ENCODE measurements at places on chromosomes 2 and 18.
A peak's percentile ranks its signal among the peaks of the same experiment; 100 is the strongest.

GRCh38 chr2:198385856-198386255 is 581.5 kb downstream of the PLCL1 start:
- no peak for DNase-seq

GRCh38 chr2:158659483-158659882 is 135.6 kb upstream of the DAPL1 start:
- no peak for DNase-seq

DNA sequence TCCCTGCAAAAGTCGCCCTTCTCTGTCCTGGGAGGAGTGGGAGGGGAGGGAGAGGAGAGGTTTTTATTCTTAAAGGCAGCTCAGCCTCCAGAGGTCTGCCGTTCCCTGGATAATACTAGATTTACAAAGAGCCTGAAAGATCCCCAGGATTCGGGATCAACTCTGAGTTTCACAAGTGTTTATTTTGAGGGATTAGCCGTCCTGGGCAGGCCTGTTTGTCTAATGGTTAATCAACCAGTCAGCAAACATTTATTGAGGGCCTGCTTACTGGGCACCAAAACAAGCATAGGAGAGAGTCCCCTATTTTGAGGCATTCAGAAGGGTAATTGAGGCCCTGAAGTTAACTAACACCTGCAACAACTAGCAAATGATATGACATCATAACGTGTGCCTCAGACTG is 152.6 kb upstream of the SLC1A4 start:
- no peak for DNase-seq

DNA sequence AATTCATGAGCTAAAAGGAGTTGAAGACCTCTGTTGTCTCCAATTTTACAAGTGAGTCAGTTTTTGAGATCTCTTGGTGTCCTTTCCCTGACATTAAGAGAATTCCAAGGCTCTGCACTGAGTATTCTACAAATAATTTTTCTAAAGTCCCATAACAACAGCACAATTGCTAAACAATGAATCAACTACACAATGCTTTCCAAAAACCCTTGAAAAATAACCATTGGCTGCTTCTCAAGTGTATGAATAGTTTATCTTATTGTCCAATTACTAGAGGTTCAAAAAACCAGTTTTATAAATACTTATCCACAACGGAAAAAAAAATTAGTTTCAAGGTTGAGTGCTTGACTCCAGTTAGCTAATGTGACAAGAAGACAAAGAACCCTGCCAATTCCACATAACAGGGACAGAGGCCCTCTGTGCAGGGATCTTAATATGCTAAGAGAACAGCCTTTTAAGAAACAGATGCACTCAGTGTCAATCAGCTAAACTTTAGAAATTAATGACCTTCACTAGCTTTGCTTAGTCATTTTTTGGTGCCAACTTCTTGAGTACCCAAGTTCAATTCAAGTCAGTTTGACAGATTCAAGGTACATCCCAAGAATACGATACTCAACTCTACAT is 266.6 kb upstream of the CYP26B1 start:
- no peak for DNase-seq

DNA sequence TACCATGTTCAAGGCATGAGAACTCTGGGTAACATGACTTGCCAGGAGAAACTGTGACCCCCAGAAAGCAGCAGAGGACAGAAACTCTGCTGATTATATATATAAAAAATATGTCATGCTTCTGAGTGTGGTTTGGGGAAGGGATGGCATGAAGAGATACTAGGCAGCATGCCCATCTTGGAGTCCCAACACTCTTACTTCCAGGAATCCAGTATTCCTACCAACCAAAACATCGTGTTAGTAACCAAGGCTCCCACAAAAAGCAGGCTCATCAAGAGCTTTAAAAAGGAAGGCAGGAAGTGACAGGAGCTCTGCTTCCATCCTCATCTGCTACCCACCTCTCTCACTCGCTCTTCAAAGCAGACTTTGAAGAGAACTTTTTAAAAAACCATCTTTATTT is 31.6 kb upstream of the TWIST2 start:
- DNase-seq: no peak

GRCh38 chr2:159905926-159906714 is 108.1 kb upstream of the CD302 start:
- no peak for DNase-seq

DNA sequence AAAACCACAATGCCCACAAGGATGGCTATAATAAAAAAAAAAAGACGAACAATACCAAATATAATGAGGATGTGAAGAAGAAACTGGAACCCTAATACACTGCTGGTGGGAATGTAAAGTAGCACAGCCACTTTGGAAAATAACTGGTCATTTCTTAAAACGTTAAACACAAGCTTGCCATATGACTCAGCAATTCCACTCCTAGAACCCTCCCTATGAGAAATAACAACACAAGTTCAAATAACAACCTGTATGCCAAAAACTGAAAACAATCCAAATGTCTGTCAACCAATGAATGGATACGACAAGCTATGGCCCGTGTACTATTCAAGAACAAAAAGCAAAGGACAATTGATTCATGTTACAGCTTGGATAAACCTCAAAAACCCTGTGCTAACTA is 7.0 kb upstream of the ALPK2 start:
- no peak for DNase-seq

DNA sequence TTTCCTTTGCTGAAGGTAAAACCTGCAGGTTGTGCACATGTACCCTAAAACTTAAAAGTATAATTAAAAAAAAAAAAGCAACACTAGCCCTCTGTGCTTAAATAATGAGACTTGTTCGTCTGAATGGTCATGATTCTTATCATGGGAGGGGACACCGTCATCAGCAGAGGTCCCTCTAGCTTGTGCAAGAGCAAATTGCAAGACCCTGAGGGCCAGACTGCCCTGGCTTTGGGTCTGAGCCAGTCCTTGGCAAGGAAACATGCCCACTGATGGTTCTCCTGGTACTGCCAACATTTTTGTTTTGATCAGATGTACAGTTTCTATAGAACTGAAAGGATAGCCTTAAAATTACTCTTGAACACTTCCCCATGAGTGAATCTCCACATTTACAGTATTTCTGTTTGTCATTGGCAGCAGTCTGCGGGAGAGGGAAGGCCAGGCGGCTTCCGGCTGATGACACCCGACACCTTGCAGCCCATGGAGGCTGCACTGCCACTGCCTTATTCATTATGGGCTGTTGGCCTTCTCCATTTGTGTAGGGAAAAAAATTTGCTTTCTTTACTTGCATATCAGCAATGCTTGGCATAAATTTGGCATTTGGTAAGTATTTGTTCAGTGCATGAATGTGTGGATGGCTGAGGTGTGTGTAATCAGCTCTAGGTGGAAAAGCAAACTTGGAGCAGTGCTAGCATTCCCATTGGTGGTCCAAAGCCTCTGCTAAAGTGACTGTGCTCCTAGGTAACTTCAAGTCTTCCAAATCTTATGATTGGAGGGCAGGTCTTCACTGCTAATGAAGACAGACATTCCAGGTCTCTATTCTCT is 161.6 kb upstream of the ALKAL2 start:
- no peak for DNase-seq

- DNase-seq: no peak
Measured at GRCh38 chr2:226190479-226191252, 609.0 kb downstream of the IRS1 start.

DNA sequence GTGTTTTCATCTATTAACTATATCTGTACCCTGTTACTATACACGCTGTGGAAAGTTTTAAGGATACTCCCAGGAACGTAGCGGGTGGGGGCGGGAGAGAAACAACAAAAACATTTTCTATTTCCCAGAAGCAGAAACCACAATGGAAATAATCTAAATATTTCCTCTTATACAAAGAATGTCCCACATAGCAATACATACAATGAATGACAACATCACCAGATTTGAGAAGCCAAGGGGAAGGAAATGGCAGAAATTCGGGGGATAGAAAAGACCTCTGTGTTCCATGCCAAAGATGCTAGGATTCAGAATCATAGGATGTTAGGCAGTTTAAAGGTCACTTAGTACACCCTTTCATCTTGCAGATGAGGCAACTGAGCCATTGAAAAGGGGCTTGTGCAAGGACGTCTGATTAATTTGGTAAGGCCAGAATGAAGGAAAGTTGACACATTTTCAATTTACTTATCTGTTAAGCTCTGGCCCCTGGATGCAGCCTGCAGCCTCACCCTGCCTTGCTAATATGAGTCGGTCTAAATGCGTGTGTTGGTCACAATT is 41.1 kb upstream of the SCYGR1 start:
- DNase-seq: no peak

DNA sequence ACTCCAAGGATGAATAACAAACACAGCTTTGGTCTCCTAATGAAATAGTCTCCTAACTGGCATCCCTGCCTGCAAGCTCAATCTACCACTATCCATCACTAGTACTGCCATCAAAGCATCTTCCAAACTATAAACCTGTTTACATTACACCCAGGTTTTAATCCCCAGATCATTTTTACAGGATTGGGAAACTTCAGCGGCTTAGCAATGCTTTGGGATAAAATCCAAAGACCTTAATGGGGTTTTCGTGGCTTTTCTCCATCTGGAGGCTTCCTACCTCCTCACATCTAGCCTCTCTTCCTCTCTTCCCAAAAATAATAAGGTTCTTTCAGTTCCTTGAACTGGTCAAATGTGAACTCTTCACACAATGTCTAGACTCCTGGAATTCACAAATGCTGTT is 92.2 kb upstream of the SETBP1 start:
- DNase-seq: no peak

DNA sequence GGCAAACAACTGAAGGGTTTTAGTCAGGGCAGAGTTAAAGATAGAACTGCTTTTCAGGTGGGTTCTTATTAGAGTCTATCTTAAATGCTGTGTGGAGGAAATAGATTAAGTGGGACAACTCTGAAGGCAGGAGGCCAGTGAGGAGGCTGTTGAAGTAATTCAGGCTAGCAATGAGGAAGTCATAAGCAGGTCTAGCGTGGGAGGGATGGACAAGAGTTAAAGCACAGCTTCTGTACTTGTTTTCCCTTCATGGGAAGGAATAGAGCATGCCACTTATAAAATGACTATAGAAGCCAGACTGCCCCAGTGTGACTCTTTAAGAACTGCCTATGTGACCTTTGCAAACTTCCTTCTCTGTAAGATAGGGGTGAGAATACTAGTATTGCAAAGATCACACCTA is 202.0 kb upstream of the LRRTM1 start:
- no peak for DNase-seq

DNA sequence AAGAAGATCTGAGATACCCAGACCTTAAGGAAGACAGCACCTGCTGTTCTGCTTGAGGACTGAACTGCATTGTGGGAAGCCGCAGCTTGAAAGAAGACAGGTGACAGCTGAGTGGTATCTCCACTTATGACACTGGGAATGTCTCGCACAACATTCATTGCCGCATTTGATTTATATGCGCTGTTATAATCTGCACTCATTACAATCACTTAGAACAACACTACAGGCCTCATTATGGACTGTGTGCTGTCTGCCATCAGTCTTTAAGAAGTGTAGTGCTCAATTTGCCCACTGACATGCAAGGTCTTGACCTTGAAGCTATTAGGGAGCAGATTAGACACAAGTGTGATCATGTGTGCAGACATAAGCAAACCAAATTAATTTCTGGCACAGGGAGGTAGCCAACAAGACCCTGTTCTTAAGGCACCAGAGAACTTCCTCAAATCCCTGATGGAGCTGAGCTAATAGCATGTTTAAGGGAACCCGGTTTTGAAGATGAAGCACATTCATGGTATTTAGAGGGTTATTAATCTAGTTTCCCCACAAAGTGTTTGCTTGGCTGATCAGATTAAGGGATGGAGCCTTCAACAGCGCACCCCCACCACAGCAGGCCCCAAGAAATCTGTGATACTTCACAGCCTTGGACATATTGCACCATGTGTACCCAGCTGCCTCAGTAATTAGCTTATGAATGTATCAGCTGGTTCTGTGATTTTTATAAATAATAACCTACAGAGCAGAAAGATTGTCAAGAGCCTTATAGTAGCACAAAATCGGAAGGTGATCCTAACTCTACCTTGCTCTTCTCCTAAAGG is 146.8 kb downstream of the SATB2 start:
- peak; percentile 84 for DNase-seq

GRCh38 chr2:52210161-52210560 is 1178.2 kb upstream of the NRXN1 start:
- DNase-seq: no peak

GRCh38 chr2:64391940-64392339 is 62.0 kb upstream of the LGALSL start:
- DNase-seq: no peak

DNA sequence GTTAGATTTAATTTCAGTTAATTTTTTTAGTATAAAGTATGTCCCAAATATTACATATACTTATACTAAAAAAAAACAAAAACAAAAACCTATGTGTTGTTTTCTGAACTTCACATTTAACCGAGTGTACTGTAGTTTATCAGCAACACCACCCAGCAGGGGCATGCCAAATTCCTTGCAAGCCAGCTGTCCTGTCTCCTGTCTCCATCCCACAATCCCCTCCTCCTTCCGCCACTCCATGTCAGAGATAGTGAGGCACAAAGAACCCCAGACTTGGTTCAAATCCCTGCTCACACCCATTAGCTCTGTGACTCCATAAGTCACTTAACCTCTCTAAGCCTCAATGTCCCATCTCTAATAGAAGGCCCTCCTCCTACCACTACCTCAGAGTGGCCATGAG is 9.4 kb downstream of the CHST10 start:
- DNase-seq: no peak

- DNase-seq: no peak
Measured at GRCh38 chr18:28689588-28689987, 512.7 kb upstream of the CDH2 start.

GRCh38 chr2:202095235-202095634 is 22.2 kb downstream of the KIAA2012 start:
- DNase-seq: no peak

DNA sequence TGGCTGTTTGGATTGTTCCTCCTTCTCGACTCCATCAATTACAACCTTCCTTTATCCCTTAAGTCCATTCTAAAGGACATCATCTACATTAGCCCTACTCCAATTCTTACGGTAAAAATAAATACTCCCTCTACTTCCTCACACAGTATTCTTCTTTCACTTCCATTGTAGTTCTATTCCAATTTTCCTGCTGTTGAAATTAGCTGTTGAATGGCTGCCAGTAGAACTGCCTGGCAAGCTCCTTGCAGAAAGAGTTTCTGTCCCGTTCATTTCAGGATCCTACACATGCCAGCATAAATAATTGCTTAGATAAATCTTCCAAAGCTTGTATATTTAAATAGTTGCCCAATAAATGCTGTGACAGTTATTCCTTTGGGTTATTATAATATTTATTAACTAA is 459.3 kb upstream of the TRIB2 start:
- no peak for DNase-seq

GRCh38 chr18:7941533-7941932 is 374.4 kb downstream of the PTPRM start:
- DNase-seq: peak; percentile 87

DNA sequence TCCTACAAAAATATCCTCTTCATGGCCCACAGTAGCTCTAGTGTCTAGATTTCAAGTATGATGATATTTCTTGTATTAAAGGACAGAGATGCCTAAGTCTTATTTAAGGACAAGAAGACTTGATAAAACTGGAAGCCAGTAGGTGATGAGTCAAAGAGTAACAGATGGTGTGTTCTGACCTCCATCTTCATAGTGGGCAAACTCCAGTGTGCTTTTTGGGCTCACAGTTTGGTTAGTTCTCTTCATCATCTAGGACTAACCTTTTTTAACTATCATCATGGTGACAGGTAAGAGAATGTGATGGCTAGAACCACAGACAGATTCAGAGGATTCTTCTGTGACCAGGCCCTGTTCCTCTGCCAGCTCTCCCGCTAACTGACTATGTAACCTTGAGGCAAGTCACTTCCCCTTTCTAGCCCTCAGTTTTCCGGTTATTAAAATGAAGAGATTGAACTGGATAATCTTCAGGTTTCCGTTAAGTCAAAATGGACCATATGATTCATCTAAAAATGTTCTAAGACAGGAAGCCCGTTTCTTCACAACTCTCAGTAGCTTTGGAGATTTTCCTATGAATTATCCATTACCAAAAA is 140.3 kb upstream of the RASGRP3 start:
- no peak for DNase-seq
